SJCRH30 (cell line): ENCODE measurements at places on chromosomes 6 and 20.
A peak's percentile ranks its signal among the peaks of the same experiment; 100 is the strongest.

DNA sequence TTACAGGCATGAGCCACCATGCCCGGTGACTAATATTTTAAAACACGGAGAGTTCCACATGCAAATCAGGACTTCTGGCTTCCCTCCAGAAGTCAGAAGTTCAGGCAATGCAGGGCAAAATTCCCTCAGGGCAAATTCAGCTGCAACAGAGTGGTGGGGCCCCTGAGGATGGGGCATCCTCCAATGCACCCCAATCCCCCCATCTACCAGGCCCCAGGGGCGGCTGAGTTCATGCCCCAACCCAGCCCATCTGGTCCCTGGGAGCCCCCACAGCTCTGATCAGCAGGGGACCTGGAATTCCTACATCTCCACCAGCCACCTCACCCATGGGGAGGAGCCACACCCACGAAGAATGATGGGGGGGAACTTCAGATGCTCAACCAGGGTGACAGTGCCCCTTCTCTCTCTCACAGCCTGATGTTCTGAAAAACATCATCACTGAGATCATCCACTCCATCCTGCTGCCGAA lies 22.6 kb downstream of the BPIFB1 start:
- H3K4me3 ChIP-seq: no peak overlapping the region
- H3K27me3 ChIP-seq: peaks cover 8% of the 10 kb centered on the region; the same call in 1 of the 2 replicates
- no peaks in the 10 kb centered on the region for H3K4me1 ChIP-seq
- H3K27ac ChIP-seq: no peak overlapping the region
- no peaks in the 10 kb centered on the region for H3K36me3 ChIP-seq

- DNase-seq: no peak
- H3K27me3 ChIP-seq: no peaks in the 10 kb centered on the region
- no peak overlapping the region for H3K27ac ChIP-seq
- no peak overlapping the region for H3K4me3 ChIP-seq
Measured at GRCh38 chr6:35797837-35798526, 859 bp upstream of the CLPS start.

GRCh38 chr6:129895692-129896091 lies 34.6 kb upstream of the TMEM244 start:
- no peaks in the 10 kb centered on the region for H3K36me3 ChIP-seq
- no peak overlapping the region for H3K4me3 ChIP-seq
- H3K27me3 ChIP-seq: no peaks in the 10 kb centered on the region

DNA sequence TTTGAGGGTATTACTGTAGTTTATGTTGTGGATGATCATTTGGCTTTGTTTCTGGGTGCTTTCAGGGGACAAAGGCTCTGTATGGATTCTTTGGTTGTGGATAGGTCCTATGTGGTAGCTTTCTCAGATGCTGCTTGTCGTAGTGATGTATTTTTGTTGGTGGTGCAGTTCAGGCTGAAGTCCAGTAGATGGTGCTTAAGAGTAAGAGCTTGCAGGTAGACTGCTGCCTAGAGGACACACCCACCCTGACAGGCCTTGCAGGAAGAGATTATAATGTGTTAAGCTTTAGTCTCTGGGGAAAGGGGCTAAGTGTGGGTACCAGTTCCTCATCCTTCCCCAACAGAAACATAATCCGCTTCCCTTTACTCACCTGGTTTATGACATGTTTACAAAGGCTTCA lies 62.6 kb upstream of the ADGRB3 start:
- peak; percentile 53 for DNase-seq
- H3K27me3 ChIP-seq: no peaks in the 10 kb centered on the region
- no peaks in the 10 kb centered on the region for H3K36me3 ChIP-seq
- H3K4me3 ChIP-seq: no peak overlapping the region
- H3K4me1 ChIP-seq: peaks cover 3% of the 10 kb centered on the region; the same call in 1 of the 2 replicates

DNA sequence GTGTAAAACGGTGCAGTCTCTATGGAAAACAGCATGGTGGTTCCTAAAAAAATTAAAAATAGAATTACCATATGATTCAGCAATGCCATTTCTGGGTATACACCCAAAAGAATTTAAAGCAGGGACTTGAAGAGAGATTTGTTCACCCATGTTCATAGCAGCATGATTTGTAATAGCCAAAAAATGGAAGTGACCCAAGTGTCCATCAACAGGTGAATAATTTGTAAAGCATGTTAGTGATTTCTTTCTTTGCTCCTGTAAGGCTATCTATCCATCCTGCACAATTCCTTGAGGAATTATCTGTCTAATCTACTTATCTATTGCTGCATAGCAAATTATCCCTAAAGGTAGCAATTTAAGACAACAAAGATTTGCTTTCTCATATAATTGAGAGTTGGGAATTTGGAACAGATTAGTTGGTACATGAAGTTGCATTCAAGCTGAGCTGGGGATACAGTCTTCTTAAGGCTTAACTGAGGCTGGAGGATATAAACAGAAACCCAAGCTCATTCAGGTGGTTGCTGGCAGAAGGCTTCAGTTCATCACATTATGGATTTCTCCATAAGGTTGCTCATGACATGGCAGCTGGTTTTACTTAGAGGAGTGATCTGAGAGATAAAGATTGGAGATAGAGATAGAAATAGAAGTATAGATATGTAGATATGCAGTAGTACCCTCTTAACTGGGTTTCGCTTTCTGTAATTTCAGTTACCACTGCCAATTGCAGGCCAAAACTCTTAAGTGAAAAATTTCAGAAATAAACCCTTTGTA lies 62.0 kb downstream of the IL22RA2 start:
- H3K36me3 ChIP-seq: no peaks in the 10 kb centered on the region
- no peak overlapping the region for H3K4me3 ChIP-seq
- no peaks in the 10 kb centered on the region for H3K27me3 ChIP-seq
- H3K27ac ChIP-seq: no peak overlapping the region
- no peak for DNase-seq

DNA sequence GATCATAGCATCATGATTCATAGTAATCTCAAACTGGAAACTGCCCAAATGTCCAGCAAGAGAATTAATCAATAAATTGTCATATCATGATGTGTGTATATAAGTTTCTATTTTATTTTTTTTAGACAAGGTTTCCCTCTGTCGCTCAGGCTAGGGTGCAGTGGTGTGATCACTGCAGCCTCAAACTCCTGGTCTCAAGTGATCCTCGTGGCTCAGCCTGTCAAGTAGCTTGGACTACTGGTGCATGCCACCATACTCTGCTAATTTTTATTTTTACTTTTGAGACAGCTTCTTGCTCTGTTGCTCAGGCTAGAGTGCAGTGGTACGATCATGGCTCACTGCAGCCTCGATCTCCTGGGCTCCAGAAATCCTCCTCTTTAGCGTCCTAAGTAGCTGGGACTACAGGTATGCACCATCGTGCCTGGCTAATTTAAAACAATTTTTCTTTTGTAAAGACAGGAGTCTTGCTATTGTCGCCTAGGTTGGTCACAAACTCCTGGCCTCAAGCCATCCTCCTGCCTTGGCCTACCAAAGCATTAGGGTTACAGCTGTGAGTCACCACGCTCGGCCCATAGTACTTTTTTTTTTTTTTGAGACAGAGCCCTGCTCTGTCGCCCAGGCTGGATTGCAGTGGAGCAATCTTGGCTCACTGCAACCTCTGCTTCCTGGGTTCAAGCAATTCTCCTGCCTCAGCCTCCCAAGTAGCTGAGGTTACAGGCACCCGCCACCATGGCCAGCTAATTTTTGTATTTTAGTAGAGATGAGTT lies 8.7 kb upstream of the ATRN start:
- H3K27ac ChIP-seq: peak overlapping the region; percentile 96
- peaks cover 29% of the 10 kb centered on the region for H3K4me1 ChIP-seq
- H3K27me3 ChIP-seq: no peaks in the 10 kb centered on the region
- H3K36me3 ChIP-seq: no peaks in the 10 kb centered on the region
- no peak overlapping the region for H3K4me3 ChIP-seq

DNA sequence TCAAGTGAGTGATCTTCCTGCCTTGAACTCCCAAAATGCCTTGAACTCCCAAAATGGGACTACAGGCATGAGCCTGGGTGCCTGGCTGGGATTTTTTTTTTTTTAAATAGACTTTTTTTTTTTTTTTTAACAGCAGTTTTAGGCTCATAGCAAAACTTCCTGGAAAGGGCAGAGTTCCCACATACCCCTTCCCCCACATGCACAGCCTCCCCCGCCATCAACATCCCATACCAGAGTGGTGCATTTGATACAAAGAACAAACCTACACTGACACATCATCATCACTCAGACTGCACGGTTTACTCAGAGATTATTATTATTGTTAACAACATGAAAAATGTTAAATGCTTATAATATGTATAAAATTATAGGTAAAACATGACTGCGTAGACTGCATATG lies 26.0 kb downstream of the UQCC1 start:
- H3K4me1 ChIP-seq: 0 out of 2 replicates have a peak, but pooled peaks cover 3% of the 10 kb centered on the region
- H3K36me3 ChIP-seq: peaks cover 50% of the 10 kb centered on the region
- H3K27ac ChIP-seq: no peak overlapping the region
- no peak overlapping the region for H3K4me3 ChIP-seq
- DNase-seq: no peak

GRCh38 chr6:36505744-36506534 lies 41.3 kb downstream of the STK38 start:
- peaks cover 3% of the 10 kb centered on the region; the same call in 1 of the 2 replicates for H3K4me1 ChIP-seq
- no peak for DNase-seq
- no peak overlapping the region for H3K4me3 ChIP-seq
- H3K27ac ChIP-seq: no peak overlapping the region
- no peaks in the 10 kb centered on the region for H3K27me3 ChIP-seq
- peaks cover 46% of the 10 kb centered on the region for H3K36me3 ChIP-seq

- no peaks in the 10 kb centered on the region for H3K27me3 ChIP-seq
- no peaks in the 10 kb centered on the region for H3K36me3 ChIP-seq
- H3K27ac ChIP-seq: no peak overlapping the region
- no peak overlapping the region for H3K4me3 ChIP-seq
- no peak for DNase-seq
Measured at GRCh38 chr6:95117236-95117635, 460.1 kb upstream of the MANEA start.

- no peak overlapping the region for H3K4me3 ChIP-seq
- no peaks in the 10 kb centered on the region for H3K36me3 ChIP-seq
- DNase-seq: no peak
- peaks cover 5% of the 10 kb centered on the region; the same call in 1 of the 2 replicates for H3K4me1 ChIP-seq
Measured at GRCh38 chr6:9511157-9511556, 903.7 kb downstream of the TFAP2A start.

DNA sequence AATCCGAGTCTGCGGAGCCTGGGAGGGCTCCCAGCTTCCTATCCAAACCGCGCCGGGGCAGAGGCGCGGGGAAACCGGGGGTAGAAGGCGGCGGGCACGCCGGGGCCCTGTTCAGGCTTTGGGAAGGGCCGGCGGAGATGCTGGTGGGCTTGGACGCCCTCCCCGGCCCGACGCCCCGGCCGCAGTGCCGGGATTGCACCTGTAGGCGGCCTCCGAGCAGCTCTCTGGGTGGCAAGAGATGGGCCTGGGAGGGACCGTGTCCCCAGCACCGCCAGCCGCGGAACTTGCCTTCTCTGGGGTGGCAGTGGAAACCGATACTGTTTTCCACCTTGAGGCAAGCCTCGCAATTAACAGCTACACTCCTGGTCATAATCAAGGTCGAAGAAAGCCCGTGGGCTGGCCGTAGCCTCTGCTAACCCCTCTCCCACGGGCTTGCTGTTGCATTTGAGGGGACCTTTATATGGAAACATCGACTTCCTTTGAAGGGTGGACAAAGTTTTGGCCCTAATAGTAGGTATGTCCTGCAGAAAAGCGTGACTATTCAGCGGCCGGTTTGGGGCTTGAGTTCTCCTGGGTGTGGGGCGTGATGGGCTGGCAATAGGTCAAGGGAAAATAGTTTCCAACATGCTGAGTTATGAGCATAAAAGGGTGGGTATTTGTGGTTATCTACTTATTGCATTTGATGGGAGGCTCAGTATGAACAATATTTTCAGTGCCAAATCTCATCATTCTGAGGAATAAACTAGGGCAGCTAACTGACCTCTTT lies 1.1 kb upstream of the JAG1 start:
- 0 out of 2 replicates have a peak, but pooled peaks cover 5% of the 10 kb centered on the region for H3K4me1 ChIP-seq
- peak; percentile 77 for DNase-seq
- peak overlapping the region; percentile 72 for H3K4me3 ChIP-seq
- H3K27ac ChIP-seq: peak overlapping the region; percentile 33; the same call in 1 of the 2 replicates
- H3K27me3 ChIP-seq: no peaks in the 10 kb centered on the region

DNA sequence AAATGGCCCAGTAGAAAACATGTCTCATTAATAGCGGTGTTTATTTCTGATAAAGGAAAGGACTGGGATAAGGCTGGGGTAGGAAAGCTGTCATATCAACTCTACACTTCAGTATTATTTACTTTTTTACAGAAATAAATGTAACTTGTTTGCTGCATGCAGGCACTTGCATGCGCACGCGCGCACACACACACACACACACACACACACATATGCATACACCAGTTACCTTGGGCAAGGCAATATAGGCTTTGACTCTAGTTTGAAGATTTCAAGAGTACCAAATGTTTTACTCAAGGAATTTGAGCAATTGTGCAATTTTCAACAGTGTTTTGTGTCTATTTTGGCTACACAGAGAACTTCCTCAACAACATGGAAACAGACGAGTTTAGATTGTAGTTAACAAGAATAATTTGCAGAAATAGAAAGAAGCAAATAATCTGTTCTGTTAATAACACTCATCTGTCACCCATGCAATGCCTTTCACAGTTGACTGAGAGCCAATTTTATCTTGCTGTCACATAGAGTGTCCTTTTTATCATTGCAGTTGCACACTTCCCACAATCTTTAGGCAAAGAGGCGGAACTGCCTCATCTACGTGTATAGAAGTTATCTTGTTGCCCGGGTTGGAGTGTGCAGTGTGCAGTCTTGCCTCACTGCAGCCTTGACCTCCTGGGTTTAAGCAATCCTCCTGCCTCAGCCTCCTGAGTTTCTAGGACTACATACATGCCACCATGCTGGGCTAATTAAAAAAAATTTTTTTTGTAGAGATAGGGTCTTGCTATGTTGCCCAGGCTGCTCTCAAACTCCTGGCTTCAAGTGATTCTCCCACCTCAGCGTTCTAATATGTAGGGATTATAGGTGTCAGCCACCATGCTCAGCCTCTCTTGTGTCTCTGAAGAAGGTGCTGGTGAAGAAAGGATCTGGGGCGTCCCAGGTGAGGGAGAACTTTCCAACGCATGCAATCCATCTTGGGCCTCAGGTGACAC lies 74.8 kb upstream of the SHLD1 start:
- no peak for DNase-seq
- no peak overlapping the region for H3K27ac ChIP-seq
- no peaks in the 10 kb centered on the region for H3K27me3 ChIP-seq
- no peak overlapping the region for H3K4me3 ChIP-seq
- no peaks in the 10 kb centered on the region for H3K36me3 ChIP-seq

DNA sequence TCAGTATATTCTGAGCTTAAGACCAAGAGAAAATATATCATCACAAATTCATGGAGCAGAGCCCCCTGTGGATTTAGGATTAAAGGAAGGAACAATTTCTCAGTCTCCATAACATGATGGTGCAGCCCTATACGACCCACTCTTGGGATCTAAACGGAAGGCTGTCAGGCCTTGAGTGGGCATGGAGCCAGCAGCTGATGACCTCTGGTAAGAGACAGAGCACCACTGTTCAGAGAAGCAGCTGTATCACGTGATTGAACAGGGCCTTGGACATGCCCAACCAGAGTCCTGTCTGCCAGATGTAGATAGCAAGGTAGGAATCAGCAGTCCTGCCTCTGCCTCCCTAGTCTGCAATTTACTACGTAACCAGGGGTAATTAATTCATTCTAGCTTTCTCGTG lies 259.4 kb upstream of the POU3F2 start:
- peak; percentile 63 for DNase-seq
- no peaks in the 10 kb centered on the region for H3K27me3 ChIP-seq
- no peaks in the 10 kb centered on the region for H3K4me1 ChIP-seq
- no peaks in the 10 kb centered on the region for H3K36me3 ChIP-seq
- no peak overlapping the region for H3K4me3 ChIP-seq

GRCh38 chr6:139416146-139416545 lies 41.7 kb upstream of the CITED2 start:
- H3K27ac ChIP-seq: no peak overlapping the region
- no peaks in the 10 kb centered on the region for H3K4me1 ChIP-seq
- DNase-seq: no peak
- no peak overlapping the region for H3K4me3 ChIP-seq
